Umbilical cord (tissue), 2 donors: ENCODE measurements at places on chromosomes 3 and 15. TPM values are rescaled to one million over a fixed set of nuclear protein-coding genes. Genes with fewer than 3 reads are reported as not detected.

- no peak for DNase-seq
Measured at GRCh38 chr3:52162250-52162872, 8.1 kb upstream of the POC1A start.

GRCh38 chr3:28916713-28917499 is 364.0 kb upstream of the RBMS3 start:
- DNase-seq: peak; percentile 74

DNA sequence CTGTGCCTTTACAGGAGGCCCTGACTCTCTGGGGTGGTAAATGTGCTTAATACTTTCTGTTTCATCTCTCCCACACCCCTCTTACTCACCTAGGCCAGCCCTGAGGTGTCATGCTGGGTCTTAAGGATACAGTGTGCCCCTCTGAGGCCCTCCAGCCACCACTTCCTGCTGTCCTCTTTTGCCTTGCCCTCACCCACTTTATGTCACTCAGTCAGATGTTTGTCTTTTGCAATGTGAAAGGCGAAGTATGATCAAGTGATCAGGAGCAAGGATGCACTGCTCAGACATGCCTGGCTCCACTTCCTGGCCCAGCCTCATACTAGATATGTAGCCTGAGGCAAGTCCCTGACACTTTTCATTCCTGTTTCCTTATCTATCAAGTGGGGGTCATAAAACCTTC is 339.0 kb upstream of the NR2E3 start:
- no peak for DNase-seq

DNA sequence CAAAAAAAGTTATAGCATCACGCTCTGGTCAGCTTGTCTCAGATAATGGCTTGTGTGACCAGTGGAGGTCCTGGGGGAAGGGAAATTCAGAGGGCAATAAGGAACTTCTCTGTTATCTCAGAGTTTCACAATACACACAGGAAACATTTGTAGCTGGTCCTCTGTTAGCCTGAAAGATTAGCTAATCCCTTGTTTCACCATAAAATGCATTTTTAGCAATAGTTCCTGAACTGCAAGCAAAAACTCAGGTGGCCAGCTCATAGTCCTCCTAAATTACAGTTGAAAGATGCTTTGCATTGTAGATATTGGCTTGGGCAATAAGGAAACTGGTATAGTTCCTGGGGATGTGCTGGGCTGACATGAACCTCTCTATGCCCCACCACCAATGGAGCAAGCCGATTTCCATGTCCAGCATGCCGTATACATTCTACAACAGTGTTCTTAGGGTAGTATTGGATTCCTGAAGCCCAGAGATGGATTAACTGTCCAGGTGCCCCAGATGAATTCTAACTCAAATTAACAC is 141.5 kb upstream of the TBL1XR1 start:
- peak; percentile 51 for DNase-seq

DNA sequence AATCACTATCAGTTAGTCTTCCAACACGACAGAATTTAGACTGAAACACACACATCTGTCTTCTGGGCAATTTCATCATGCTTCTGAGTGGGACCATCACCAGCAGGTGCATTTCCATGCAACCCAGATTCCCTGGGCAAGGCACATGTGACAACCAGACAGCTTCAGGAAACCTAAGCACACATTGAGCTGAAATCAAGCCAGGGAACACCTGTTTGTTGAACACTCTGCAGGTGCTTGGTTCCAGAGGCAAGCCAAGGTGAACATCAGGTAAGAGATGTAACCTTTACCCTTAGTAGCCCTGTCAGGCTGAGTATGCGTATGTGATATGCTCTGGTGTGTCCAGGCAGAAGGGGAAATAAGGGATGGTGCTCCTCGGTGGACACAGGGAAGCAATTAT is 3.3 kb upstream of the PSMD2 start:
- no peak for DNase-seq

DNA sequence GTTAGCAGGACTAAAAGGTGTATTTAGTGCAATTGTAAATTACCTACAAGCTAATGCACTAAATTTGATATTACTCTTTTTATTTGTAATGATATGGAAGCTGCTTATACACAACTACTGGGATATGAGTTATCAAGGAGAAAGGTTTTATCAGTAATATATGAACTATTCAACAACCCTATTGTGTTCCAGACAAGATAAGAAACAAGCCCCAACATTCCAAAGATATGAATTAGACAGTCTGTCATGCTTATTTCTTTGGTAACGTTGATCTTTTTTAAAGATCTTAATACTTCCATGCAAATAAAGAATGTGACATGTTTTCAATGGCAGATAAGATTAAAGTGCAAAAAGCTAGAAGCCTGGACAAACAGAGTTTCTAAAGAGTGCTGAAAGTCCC is 314.0 kb upstream of the THBS1 start:
- DNase-seq: peak; percentile 30

DNA sequence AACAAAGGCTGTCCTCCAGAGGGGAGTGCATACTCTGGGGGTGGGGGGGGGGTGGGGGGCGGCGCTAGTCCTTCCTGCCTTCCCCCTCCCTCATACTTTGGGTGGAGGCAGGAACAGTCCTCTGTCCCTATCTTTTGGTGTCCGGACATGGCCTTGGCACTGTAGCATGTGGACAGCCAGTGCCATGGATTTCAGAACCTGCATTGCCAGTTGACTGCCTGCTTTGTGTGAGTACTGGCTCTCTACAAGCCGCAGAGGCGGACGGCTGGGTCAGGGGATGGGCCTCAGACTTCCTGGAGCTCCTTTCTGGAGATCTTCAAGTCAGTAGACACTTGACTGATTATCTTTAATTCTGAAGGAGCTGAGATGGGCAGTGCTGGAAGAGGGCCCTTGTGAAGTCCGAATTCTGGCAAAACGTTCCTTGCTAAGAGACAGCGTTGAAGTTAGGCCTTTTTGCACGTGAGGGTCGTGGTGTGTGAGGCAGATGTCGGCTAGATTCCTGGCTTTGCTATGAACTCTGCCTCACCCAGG is 2.5 kb downstream of the CLDN11 start:
- DNase-seq: no peak

Gene DOCK3
- total RNA-seq: 0.72 TPM

Gene UBR1
- total RNA-seq: 56.3 TPM

Gene FRG2C
- 0.48 TPM for total RNA-seq

Gene MFSD1
- total RNA-seq: 55.6 TPM

Gene CCDC33
- total RNA-seq: 3.4 TPM

Gene MEIS2
- total RNA-seq: 43.3 TPM
